MCF 10A (cell line): ENCODE measurements at places on chromosomes 12 and 14. TPM values are rescaled to one million over a fixed set of nuclear protein-coding genes. Genes with fewer than 3 reads are reported as not detected.

GRCh38 chr14:48005986-48006385, 330.6 kb upstream of the MDGA2 start:
- no peaks in the 10 kb centered on the region for H3K36me3 ChIP-seq
- no peak overlapping the region for H3K4me3 ChIP-seq
- no peaks in the 10 kb centered on the region for H3K4me1 ChIP-seq
- no peak for DNase-seq
- peaks cover 14% of the 10 kb centered on the region for H3K27me3 ChIP-seq

GRCh38 chr12:94813314-94813713, 163.0 kb upstream of the TMCC3 start:
- H3K4me1 ChIP-seq: no peaks in the 10 kb centered on the region
- no peak overlapping the region for H3K27ac ChIP-seq
- H3K4me3 ChIP-seq: no peak overlapping the region
- H3K27me3 ChIP-seq: no peaks in the 10 kb centered on the region
- no peak for DNase-seq
- H3K36me3 ChIP-seq: no peaks in the 10 kb centered on the region

DNA sequence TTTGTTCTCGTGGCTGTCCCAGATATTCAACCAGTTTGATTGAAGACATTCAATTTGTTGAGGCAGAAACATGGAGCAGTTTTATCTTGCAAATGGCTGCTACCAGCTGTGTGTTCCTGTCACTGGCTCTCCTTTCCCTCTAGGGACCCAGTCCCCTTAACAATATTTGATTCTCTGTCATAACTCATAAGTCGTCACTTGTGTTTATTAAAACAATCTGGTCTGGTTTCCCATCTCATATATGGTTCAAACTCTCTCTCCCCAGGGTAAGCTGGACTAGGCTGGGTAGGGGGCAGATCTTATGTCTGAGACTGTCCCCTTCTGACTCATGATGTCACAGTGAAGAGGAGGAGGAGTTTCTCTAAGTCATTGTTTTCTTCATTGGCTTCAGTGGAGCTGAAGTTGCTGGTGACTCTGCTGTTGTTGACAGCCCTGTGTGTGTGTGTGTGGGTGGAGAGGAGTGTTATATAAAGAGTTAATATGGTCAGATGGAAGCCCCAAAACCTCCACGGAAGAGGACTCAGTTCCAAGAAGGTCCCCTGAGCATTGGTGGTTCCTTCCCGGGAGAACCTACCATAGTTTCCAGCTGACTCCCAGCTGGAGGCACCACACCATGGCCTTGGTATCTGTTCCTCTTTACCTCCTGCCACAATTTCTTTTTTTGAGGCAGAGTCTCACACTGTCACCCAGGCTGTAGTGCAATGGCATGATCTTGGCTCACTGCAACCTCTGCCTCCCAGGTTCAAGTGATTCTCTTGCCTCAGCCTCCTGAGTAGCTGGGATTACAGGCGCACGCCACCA, 16.1 kb upstream of the GNG2 start:
- H3K27me3 ChIP-seq: no peaks in the 10 kb centered on the region
- no peaks in the 10 kb centered on the region for H3K36me3 ChIP-seq
- H3K4me1 ChIP-seq: peaks cover 9% of the 10 kb centered on the region
- H3K27ac ChIP-seq: no peak overlapping the region

DNA sequence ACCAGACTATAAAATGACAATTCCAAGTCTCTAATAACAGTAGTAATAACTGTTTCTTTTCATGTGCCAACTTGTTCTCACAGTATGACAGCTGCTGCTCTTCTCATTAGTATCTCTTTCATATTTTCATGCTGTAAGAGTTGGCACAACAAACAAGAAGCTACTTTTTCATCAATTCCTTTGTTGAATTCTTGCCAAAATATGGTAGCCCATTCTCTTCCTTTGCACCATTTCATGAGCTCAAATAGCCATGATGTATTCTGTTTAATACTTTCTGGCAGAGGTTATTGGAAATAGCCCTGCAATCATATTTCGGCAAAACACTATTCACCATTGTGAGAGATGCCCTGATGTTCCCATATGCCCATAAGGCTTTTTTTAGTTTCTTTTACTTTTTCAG, 1100.7 kb downstream of the TRHDE start:
- no peaks in the 10 kb centered on the region for H3K36me3 ChIP-seq
- no peaks in the 10 kb centered on the region for H3K27me3 ChIP-seq
- H3K4me3 ChIP-seq: no peak overlapping the region
- no peak overlapping the region for H3K27ac ChIP-seq

- H3K4me1 ChIP-seq: peaks cover 10% of the 10 kb centered on the region
Measured at GRCh38 chr14:92846162-92846897, 52.2 kb downstream of the GOLGA5 start.

GRCh38 chr12:18521461-18521860, 216.4 kb downstream of the PLCZ1 start:
- no peaks in the 10 kb centered on the region for H3K4me1 ChIP-seq
- no peaks in the 10 kb centered on the region for H3K36me3 ChIP-seq
- H3K27ac ChIP-seq: no peak overlapping the region
- H3K4me3 ChIP-seq: no peak overlapping the region
- H3K27me3 ChIP-seq: no peaks in the 10 kb centered on the region
- no peak for DNase-seq

DNA sequence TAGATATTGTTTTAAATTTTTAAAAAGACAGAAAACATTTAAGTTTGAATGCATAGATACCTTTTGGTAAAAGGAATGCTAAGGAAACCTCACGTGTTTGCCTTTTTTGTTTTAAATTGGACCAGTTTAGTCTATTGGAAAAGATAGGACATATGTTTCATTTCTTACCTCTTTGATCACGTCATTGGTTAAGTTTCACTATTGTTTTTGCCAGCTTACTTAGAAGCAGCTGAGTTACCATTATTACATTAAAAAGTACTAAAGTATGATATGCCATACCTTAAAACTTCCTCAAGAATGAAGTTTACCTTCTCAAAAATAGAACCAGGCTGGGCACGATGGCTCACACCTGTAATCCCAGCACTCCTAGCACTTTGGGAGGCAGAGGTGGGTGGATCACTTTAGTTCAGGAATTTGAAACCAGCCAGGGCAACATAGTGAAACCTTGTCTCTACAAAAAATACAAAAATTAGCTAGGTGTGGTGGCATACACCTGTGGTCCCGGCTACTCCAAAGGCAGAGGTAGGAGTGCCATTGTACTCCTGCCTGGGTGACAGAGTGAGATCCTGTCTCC, 54.4 kb downstream of the SRGAP1 start:
- H3K36me3 ChIP-seq: no peaks in the 10 kb centered on the region
- H3K4me1 ChIP-seq: peaks cover 15% of the 10 kb centered on the region
- DNase-seq: no peak
- H3K27ac ChIP-seq: peak overlapping the region; percentile 27
- no peak overlapping the region for H3K4me3 ChIP-seq
- no peaks in the 10 kb centered on the region for H3K27me3 ChIP-seq

GRCh38 chr12:870378-870777, 79.1 kb downstream of the RAD52 start:
- H3K4me1 ChIP-seq: no peaks in the 10 kb centered on the region
- DNase-seq: no peak
- no peak overlapping the region for H3K4me3 ChIP-seq
- H3K27ac ChIP-seq: no peak overlapping the region
- H3K36me3 ChIP-seq: peaks cover 61% of the 10 kb centered on the region
- H3K27me3 ChIP-seq: no peaks in the 10 kb centered on the region

GRCh38 chr12:123363390-123363739, 1.3 kb downstream of the SBNO1 start:
- H3K27me3 ChIP-seq: no peaks in the 10 kb centered on the region
- peak overlapping the region; percentile 85 for H3K4me3 ChIP-seq
- H3K36me3 ChIP-seq: peaks cover 13% of the 10 kb centered on the region
- peak overlapping the region; percentile 75 for H3K27ac ChIP-seq
- peak; percentile 37 for DNase-seq

- H3K4me3 ChIP-seq: no peak overlapping the region
- no peak overlapping the region for H3K27ac ChIP-seq
- peaks cover 64% of the 10 kb centered on the region for H3K36me3 ChIP-seq
Measured at GRCh38 chr14:69234106-69234505, 25.9 kb upstream of the GALNT16 start.

GRCh38 chr14:24921903-24922302, 128.0 kb downstream of the STXBP6 start:
- DNase-seq: no peak
- H3K4me1 ChIP-seq: no peaks in the 10 kb centered on the region
- H3K36me3 ChIP-seq: no peaks in the 10 kb centered on the region
- H3K27ac ChIP-seq: no peak overlapping the region
- no peak overlapping the region for H3K4me3 ChIP-seq

- no peak overlapping the region for H3K4me3 ChIP-seq
- peaks cover 9% of the 10 kb centered on the region for H3K4me1 ChIP-seq
- H3K36me3 ChIP-seq: peaks cover 4% of the 10 kb centered on the region
- no peaks in the 10 kb centered on the region for H3K27me3 ChIP-seq
- DNase-seq: no peak
Measured at GRCh38 chr14:99880651-99881420, 87.6 kb downstream of the EML1 start.

GRCh38 chr14:66496911-66497310, 10.7 kb downstream of the CCDC196 start:
- no peaks in the 10 kb centered on the region for H3K36me3 ChIP-seq
- H3K27me3 ChIP-seq: no peaks in the 10 kb centered on the region
- H3K4me3 ChIP-seq: no peak overlapping the region
- no peak overlapping the region for H3K27ac ChIP-seq
- no peak for DNase-seq

DNA sequence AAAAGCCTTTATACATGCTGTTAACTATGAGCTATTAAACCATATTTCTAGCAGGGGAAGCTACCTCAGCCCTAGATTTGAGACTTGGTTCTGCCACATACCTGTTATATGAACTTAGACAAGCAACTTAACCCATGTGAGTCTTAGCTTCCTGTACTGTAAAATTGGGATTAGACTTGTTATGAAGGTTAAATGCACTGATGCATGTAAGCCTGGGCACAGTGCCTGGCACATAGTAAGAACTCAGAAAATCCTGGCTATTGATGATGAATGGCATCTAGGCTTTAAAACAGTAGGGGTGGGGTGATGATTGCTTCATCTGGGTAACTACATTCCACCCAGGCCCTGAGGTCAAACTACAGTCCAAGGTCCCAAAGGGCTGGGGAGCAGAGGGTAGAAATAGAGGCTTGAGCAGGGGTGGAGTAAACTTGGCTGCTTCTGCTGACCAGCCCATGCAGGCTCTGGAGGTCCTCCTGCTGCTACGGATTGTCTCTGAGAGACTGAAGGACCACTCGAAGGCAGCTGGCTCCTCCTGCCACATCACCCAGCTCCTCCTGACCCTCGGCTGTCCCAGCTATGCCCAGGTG, 11.3 kb downstream of the ESPL1 start:
- no peak overlapping the region for H3K27ac ChIP-seq
- H3K36me3 ChIP-seq: peaks cover 6% of the 10 kb centered on the region
- H3K27me3 ChIP-seq: no peaks in the 10 kb centered on the region
- no peak for DNase-seq

Gene COA8
- total RNA-seq: 68.9 and 70.8 TPM in 2 replicates

Gene CFAP251
- 19.7 and 23.5 TPM in 2 replicates for total RNA-seq

Gene EFS
- total RNA-seq: not detected in 2 replicates

Gene TAS2R14
- 1.6 and 1.9 TPM in 2 replicates for total RNA-seq

Gene C1R
- 13.1 and 16.7 TPM in 2 replicates for total RNA-seq

Gene RTL1
- total RNA-seq: not detected in 2 replicates

Gene SERPINA4
- total RNA-seq: not detected in 2 replicates
